Fibroblast of skin of left biceps (primary cell): ENCODE measurements at places on chromosomes 16 and 17.

- DNase-seq: no peak
These were observed 677 bp downstream of the SLC13A2 start for GRCh38 chr17:28474111-28474531.

GRCh38 chr16:25108054-25108453 lies 3.5 kb upstream of the LCMT1 start:
- DNase-seq: no peak

DNA sequence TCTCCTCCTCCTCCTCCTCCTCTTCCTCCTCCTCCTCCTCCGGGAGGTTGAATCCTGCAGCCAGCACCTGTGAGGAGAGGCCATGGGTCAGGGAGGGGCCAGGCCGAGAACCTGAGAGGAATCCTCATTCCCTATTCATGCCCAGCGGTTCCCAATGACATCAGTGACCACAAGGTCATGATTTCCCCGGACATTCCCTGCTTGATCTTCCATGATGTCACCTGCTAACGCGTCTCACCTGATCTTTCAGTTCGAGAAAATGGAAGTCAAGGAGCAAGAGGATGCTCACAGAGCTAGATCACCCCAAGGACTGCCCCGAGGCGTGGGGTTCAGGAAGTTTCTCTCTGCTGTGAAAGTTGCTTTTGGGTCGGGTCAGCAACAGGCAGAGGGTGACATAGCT lies 5.4 kb downstream of the APOBR start:
- no peak for DNase-seq

- DNase-seq: no peak
These were observed 63.9 kb upstream of the RPH3AL start for GRCh38 chr17:416293-417206.

GRCh38 chr17:55334285-55334684 lies 69.5 kb downstream of the HLF start:
- no peak for DNase-seq

DNA sequence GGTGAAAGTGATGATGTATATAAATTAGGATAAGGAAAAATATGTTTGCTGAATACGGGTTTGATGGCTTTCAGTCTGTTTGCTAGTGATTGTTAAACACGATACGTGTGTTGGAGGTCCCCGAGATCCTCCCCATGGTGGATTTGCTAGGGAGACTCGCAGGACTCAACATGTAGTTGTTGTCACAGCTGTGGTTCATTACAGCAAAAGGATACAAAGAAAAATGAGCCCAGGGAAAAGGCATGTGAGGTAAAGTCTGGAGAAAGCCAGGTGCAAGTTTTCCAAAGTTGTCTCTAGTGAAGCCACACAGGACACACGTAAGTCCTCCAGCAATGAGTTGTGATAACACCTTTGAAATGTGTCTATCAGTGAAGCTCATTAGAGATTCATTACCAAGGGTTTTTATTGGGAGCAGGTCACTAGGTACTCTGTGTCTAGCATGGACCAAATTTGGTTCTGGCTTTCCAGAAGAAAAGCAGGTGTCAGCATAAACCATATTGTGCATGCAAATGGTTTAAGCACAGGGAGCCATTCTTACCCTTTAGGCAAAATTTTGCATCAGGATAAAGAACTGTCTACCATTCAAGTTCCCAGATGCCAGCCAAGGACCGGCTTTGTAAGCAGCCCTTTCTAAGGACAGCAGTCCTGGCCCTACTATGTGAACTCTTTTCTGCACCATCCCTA lies 215.2 kb upstream of the WSCD1 start:
- no peak for DNase-seq

DNA sequence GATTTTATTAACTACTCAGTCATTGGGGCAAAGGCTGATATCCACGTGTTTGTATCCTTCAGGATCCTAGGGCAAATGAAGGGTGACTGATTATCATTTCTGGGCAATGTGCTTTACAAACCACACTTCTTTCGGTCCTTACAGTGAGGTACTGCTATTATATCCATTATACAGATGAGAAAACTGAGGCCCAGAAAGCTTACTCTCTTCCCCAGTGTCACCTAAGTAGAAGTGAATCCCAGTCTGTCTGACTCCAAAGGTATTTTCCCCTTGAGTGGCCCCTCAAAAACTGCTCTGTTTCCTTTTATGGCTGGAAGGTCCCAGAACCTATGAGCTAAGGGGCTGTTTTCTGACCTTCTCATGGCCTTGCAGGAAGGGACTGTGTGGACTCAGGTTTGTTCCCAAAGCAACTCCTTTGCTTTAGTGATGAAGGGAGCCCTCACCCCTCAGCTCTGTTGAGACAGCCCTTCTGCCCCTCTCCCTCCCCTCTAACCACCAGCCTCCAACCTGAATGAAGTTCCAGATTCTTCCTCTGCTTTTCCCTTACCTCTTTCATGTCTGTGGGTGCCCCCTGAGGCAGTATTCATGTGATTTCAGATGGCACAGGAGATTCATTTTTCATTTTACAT lies 27.4 kb upstream of the ADGRG1 start:
- DNase-seq: no peak

GRCh38 chr17:47776330-47777197 lies 43.5 kb downstream of the TBX21 start:
- DNase-seq: no peak

DNA sequence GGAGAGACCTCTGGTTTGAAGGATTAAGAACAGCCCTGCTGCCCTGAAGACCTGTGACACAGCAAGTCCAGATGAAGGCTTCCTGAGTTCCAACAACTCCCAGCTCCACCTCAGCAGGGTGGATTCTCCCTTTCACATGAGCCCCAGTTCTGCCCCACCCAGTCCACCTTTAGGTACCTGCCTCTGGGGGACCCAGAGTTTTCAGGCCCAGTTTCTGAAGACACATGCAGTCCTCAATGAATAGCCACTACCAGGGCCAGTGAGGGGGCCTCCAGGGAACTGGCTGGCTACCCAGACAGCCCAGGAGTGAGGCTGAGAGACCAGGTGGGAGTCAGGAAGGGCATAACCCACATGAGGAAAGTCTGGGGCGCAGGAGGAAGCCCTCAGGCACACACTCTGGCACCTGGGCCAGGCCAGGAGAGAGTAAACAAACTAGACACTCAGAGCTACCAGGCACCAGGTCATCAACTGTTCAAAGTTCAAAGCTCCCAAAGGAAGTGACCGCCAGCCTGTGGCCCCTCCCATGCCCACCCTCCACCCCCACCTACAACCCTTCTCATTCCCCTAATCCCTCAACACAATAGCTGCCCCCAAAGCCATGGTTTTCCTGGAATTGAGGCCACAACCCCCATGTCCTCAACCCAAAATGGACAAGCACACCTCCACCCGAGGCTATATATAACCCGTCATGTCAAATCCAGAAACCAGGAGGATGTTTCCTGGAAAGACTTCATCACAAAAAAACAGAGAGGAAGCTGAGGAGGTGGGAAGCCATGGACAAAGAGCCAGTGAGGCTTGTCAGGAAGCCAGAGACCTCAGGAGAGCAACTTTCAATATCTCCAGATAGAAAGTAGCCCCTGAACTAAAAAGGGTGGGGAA lies 2.1 kb downstream of the MYO18A start:
- no peak for DNase-seq

- no peak for DNase-seq
These were observed 2.0 kb upstream of the TOP2A start for GRCh38 chr17:40419559-40420331.

DNA sequence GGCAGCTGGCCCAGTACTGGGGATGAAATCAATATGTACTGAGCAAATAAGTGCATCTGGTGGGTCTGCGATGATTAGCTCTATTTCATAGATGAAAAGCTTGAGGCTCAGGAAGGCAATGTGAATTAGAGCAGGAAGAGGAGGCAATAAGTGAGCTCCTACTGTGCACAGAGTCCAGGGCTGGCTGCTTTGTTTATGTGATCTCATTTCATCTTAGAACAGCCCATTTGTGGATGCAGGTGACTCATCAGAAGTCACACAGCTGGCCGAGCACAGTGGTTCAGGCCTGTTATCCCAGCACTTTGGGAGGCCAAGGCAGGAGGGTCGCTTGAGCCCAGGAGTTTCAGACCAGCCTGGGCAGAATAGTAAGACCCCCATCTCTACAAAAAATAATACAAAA lies 7.1 kb downstream of the TMEM114 start:
- DNase-seq: no peak

GRCh38 chr17:18070861-18071340 lies 16.8 kb upstream of the DRG2 start:
- DNase-seq: no peak

DNA sequence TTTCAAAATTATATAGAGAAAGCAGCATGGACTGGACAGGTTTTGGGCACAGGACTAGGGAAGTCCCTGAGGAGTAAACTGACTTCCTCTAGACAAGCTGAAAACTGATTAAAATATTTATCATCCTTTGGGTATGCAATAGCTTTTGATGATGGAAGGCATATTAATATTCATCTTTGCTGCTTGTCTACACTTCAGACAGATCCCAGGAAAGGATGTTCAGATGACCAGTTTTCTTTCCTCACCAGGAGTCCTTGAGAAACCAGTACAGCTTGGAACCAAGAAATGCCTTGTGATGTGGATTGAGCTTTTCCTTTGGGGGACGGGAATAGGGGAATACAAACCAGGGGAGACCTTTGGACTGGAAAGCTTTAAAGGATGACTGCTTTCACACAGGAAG lies 195.5 kb downstream of the FTO start:
- no peak for DNase-seq

DNA sequence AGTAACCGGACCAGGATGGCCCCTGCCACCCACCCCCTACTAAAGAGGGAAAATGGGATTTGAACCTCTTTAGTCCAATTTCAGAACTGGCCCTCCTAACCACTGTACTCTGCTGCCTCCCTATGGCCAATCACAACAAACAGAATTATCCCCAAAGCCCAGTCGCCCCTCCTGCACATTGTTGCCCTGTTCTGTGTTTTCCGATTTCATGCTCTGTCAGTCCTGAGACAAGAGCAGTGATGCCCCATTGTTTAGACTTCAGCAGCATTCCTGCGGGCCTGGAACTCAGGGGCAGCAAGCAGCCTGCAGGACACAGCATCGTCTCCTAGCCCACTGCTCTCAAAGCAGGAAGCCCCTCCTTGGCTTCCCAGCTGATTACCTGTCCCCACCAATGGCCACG lies 20.5 kb upstream of the KLHL11 start:
- DNase-seq: no peak

DNA sequence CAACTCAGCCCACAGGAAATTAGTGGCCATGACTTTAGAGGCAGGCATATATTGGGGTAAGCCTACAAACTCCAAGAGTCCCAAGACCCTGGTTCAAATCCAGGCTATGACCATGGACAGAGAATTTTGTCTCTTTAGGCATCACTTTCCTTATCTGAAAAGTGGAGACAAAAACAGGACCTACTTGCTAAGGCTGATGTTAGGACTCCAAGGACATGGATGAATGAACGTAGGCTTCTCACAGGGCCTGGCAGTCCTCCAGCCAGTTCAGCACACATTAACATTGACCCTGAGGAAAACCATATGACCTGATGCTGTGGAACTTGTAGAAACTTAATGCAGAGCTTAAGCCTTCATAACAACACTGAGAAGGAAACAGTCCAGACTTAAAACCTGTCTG lies 1.4 kb downstream of the FKBP10 start:
- DNase-seq: no peak

DNA sequence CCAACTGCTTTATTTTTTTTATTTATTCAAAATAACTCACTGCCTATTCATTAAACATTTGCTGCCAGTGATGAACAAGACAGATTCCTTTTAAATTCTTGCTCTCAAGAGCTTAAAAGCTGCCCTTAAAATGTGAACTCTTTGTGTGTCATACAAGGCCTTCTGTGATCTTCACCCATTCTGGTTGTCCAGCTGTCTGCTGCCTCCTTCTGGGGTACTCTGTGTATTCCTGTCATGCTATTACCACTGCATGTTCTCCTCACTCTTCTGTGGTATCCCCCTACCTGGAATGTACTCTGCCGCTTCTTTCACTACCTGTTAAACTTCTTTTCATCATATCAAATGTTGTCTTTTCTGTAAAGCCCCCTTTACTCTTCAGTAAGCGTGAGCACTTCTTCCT lies 165.8 kb downstream of the CHD9 start:
- DNase-seq: no peak

GRCh38 chr16:84062734-84063640 lies 20.4 kb upstream of the SLC38A8 start:
- DNase-seq: peak; percentile 19

DNA sequence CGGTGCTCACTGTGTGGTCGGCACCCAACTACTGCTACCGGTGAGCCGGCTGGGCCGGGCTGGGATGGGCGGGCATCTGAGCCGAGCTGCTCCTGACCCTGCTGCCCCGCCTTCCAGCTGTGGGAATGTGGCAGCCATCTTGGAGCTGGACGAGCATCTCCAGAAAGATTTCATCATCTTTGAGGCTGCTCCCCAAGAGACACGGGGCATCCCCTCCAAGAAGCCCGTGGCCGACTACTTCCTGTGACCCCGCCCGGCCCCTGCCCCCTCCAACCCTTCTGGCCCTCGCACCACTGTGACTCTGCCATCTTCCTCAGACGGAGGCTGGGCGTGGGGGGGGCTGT lies 6.9 kb downstream of the TBX6 start:
- DNase-seq: no peak

DNA sequence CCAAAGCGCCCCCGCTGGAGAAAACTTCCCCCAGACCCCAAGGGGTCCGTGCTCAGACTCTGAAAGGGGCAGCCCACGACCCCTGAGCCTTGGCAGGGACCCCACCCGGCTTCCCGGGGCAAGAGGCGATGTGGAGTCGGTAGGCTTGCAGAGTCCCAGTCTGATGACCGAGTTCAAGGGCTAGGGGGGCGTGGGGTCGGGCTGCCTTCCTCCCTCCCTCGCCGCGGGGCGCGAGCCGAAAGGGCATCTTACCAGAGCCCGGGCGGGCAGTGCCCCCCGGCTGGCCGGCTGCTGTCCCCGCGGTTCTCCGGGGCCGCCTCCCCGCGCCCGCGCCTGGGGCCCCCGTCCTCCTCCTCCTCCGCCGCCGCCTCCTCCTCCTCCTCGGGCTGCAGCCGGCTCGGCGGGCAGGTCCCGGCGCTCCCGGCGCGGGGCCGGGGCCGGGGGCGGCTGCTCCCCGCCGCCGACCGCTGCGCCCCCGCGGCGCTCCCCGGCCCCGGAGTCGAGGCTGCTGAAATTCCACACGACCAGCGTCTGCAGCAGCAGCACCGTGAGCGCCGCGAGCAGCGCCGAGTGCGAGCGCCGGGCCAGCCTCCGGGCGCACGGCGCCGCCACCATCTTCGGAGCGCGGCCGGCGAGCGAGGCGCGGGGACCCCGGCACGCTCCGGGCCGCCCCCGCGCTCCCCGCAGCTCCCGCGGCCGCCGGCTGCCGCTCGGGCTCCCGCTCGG lies 415 bp downstream of the XYLT1 start:
- no peak for DNase-seq

- no peak for DNase-seq
These were observed 1.0 kb downstream of the IRX3 start for GRCh38 chr16:54285414-54286089.
